ENCODE measurements at places on chromosomes 4 and X.

DNA sequence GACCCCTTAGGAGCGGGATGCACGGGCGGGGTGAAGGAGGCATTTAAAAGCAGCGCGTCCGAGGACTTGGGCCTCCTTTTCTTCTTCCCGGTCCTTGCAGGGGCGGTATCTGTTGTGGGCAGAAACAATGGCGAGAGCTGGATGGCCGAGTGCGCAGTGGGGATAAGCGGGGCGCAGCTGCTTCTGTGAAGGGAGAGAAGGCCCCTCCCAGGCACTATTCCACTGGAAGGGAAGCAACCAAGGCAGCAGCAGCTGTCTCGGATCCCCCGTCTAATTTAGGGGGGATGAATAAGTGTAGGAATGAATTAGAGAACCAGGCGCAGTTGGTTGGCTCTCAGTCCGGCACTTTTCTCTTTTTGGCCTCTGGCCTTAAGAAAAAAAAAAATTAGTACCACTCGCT lies 995 bp downstream of the SMARCA5 start:
- peak; percentile 41 for DNase-seq

GRCh38 chrX:40209951-40210617 lies 112.3 kb upstream of the BCOR start:
- no peak for DNase-seq

- no peak for DNase-seq
Measured at GRCh38 chrX:20965270-20966044, 408.8 kb upstream of the CNKSR2 start.

GRCh38 chr4:183602557-183603027 lies 56.4 kb downstream of the RWDD4 start:
- no peak for DNase-seq

DNA sequence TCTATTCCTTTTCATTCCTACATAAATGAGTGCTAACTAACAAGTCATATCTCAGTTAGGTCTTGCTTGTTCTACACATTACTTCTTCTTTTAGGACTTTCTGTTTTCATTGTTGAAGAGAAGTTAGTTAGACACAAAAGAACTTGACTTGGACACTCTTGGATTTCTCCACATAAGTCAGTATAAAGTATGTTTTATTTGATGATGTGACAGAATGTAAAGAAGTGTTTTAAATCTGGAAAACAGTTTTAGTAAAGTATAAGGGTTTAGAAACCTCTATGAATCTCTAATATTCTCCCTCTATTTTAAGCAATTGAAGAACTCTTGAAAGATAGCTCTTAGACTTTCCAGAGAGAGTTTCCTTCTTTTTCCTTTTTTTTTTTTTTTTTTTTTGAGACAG lies 38.6 kb upstream of the TMEM33 start:
- no peak for DNase-seq

DNA sequence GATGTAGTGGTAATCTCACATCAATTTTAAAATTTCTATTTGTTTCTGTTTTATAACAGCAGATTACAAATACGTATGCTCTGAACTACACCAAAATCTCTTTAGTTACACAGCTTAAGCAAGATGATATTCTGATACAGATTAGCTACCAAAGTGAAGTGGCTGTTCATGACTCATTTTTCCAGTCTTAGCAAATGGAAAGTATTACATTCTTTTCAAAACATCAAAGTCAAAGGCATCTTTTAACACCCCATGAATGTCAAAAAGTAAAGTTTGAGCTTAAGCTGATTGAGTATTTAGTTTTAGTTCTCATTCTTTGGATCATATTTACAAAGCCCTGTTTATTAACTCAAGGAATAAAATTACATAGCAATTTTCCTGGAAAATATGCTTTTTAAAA lies 6.6 kb upstream of the HPGDS start:
- DNase-seq, result no peak

GRCh38 chr4:24806206-24806990 lies 11.0 kb downstream of the SOD3 start:
- DNase-seq, result no peak

- no peak for DNase-seq
Measured at GRCh38 chrX:10570601-10571000, 49.8 kb downstream of the MID1 start.

DNA sequence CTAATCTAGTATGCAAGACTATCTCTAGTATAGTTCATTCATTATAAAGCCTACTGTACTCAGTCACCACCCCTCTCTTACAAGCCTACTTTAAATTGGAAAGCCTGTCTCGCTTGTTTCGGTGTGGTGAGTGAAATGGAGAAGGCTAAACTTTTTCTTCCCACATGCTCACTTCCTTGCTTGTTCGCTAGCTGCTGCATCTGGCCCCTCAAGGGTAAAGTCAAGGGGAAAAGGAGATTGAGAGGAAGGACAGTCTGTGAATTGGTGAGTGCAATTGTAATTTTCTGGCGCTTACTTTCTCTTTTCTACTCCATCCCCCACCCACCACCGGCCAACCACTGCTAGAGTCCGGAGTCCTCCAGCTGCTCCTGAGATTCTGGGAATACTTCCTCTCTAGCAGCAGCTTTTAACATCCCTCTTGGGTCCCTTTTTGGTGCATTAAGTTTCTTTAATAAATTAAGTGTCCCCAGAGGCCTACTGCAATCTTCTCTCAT lies 12.1 kb upstream of the ARAP2 start:
- no peak for DNase-seq

- DNase-seq, result no peak
Measured at GRCh38 chr4:43435291-43435690, 542.8 kb downstream of the GRXCR1 start.

- no peak for DNase-seq
Measured at GRCh38 chrX:72137846-72138495, 6.3 kb upstream of the RTL5 start.

GRCh38 chr4:137533855-137534254 lies 1.6 kb upstream of the PCDH18 start:
- no peak for DNase-seq

DNA sequence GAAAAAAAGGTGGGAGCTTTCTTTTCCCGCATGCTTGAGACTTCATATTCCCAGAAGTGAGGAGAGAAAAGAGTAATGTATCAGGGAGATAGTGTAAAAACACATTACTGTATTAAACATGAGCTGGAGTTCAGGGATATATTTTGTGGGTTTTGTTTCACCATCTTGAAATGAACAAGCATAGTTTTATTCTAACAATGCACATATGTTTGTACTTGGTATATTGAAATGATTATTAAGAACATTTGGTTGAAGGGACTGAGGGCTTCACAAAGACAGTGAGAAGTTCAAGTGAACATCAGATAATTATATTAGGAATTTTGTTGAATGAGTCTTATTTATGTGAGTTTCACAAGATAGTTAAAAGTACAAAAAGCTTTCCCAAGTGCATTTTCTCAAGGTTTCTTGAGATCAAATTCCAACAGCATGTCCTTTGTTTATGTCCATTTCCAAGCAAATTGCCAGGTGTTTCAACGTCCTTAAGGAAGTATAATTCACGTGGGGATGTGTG lies 368.8 kb downstream of the ANKRD50 start:
- no peak for DNase-seq

DNA sequence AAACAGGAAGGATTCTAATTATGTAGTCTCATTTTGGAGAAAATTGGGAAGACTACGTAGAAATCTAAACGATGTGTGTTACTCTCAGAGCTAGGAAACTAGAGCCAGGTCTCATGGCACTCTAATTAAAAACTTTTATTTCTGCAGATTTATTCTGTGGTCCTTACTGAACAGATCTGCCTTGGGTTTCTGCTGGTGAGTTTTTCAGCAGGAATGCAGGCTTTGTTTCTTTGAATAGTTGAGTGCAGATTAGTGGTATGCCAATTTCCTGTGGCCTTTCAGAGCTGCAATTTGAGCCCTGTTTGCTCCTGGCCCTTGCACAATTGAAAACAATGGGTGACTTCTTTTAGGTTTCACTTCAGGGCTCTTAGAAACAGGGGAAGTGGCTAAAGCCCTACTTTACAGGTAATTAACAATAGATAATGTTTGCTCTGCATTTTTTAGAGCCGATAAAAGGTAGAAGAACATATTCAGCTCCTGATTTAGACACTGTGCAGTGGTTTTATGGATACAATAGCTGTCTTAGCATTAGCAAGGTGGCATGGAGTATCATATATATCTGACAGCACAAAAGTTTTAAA lies 21.8 kb downstream of the SPRY1 start:
- DNase-seq, result no peak

GRCh38 chrX:70042399-70043371 lies 7.1 kb downstream of the AWAT2 start:
- no peak for DNase-seq

- DNase-seq, result no peak
Measured at GRCh38 chr4:20493761-20494353, 206.4 kb upstream of the PACRGL start.

DNA sequence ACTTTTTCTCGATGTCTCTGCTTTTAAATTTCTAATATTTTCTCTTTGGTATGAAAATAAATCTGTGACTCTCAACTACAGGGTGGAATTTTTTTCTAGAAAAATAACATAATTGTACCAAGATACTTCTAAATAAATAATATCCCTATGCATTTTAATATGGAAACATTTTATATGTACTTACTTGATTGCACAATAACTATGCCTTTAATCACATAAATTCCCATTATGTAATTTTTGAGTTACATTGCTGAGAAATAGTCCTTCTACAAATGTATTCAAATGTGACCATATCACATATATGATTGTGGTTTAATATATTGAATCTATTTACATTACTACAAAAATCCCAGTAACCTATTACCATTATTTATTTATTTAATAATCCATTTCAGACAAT lies 1543.3 kb upstream of the PABPC4L start:
- no peak for DNase-seq

Measured in caudate nucleus (tissue), 63 donors.